Activated CD4-positive, alpha-beta memory T cell treated with anti-CD3 and anti-CD28 coated beads for 36 hours (primary cell): ENCODE measurements at places on chromosomes 7 and 10. TPM values are rescaled to one million over a fixed set of nuclear protein-coding genes. Genes with fewer than 3 reads are reported as not detected.

DNA sequence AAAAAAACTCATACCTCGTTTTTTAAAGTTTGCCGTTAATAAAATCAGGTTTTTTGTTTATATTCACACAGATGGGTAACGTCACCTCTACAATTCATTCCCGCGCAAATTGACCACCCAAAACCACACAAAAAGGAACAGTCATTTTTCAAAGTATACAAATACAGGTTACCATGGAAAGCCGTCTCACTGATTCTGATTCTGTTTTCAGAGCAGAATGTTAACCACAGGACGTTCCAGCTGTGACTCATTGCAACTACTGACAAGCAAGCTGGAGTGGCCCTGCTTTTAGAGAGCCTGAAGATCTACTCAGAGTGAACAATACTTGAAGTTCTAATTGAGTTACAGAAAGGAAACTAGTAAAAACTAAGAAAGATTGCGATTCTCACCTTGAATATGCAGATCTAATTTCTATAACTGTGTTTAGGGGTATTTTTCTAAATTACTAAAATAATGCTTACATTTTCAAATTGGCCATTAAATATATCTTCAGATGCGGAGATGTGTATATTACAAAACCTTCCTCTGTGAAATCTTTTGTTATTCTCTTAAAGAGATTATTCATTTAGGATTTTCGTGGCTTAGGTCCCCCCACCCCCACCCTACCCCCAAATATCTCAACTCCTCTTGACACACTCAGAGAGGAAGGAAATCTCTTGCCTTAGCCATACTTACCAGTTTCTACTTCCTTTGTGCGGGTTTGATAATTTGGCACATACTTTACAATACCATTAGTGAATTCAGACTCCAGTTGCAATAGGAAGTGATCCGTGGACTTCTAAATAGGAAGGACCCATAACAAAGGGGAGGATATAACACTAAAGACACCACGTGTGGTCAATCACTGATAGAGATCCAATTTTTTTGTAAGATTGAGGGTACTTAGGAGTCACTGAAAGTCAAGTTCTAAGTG, 106.0 kb downstream of the CUBN start:
- peaks cover 55% of the 10 kb centered on the region for H3K4me1 ChIP-seq
- peak overlapping the region; percentile 50 for H3K4me3 ChIP-seq
- H3K27ac ChIP-seq: peak overlapping the region; percentile 92

- H3K4me1 ChIP-seq: peaks cover 5% of the 10 kb centered on the region
- no peaks in the 10 kb centered on the region for H3K36me3 ChIP-seq
- no peaks in the 10 kb centered on the region for H3K27me3 ChIP-seq
- H3K27ac ChIP-seq: no peak overlapping the region
Measured at GRCh38 chr10:15176269-15176668, 7.8 kb upstream of the NMT2 start.

DNA sequence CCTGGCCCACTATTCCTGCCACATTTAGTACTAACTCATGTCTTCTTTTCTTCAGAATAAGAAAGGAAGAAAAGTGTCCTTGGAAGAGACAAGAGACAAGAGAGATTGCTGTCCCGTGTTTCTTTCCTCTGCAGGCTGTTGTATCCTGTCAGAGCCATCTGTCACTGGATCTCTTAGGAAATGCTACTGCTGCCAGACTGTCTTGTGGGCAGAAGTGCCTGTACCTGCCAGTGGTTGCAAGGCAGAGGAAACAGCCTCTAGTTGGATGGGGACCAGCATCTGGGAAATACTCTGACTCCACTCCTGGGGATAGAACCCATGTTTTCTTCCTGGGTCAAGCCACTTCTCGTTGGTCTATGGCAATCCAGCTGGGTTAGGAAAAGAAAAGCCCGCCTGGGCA, 16.7 kb upstream of the MAP3K8 start:
- no peaks in the 10 kb centered on the region for H3K36me3 ChIP-seq
- no peak overlapping the region for H3K4me3 ChIP-seq
- peaks cover 32% of the 10 kb centered on the region for H3K4me1 ChIP-seq

- H3K36me3 ChIP-seq: no peaks in the 10 kb centered on the region
- peaks cover 2% of the 10 kb centered on the region for H3K27me3 ChIP-seq
- H3K4me1 ChIP-seq: no peaks in the 10 kb centered on the region
- no peak for DNase-seq
- H3K27ac ChIP-seq: no peak overlapping the region
Measured at GRCh38 chr7:12373580-12374263, 29.9 kb downstream of the VWDE start.

- no peaks in the 10 kb centered on the region for H3K27me3 ChIP-seq
- no peaks in the 10 kb centered on the region for H3K36me3 ChIP-seq
- peak overlapping the region; percentile 64 for H3K4me3 ChIP-seq
Measured at GRCh38 chr7:50268223-50268622, 36.3 kb upstream of the IKZF1 start.

DNA sequence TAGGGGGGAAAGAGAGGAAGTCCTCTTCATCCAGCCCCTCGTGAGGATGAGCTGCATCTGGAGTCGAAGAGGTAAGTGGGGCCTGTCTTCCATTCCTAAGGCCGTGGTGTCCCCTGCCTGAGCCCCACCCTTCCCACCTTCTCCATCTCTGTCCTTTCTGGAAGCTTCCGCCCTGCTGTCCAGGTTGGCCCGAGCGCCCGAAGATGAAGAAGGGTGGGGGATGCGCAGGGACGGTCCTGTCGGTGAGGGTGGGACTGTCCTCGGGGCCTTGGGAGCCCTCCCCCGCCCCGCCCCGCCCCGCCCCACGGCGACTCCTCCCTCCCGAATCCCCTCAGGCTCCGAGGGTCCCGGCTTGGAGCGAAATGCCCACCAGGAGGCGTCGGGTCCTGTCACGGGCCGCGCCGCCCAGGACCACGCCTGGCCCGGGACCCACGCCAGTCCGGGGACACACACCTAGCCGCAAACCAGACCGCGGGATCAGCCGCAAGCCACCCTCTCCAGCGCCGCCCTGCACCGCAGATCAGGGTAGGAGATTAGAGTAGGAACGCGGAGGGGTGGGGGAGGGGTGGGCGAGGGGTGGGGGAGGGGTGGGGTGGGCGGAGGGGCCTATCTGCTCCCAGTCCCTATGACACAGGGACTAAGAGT, 15.3 kb downstream of the GPRIN2 start:
- H3K4me1 ChIP-seq: no peaks in the 10 kb centered on the region
- H3K36me3 ChIP-seq: no peaks in the 10 kb centered on the region
- peak; percentile 13 for DNase-seq

- H3K4me1 ChIP-seq: no peaks in the 10 kb centered on the region
- no peak overlapping the region for H3K4me3 ChIP-seq
- H3K27ac ChIP-seq: no peak overlapping the region
- H3K36me3 ChIP-seq: no peaks in the 10 kb centered on the region
Measured at GRCh38 chr7:93751421-93751820, 139.1 kb downstream of the TFPI2 start.

- H3K36me3 ChIP-seq: no peaks in the 10 kb centered on the region
- no peak overlapping the region for H3K4me3 ChIP-seq
Measured at GRCh38 chr7:116468534-116468933, 31.0 kb upstream of the CAV2 start.

- DNase-seq: no peak
- H3K27me3 ChIP-seq: peaks cover 16% of the 10 kb centered on the region
- no peaks in the 10 kb centered on the region for H3K4me1 ChIP-seq
Measured at GRCh38 chr7:106588422-106589197, 72.3 kb downstream of the CCDC71L start.

GRCh38 chr10:28431139-28431538, 101.8 kb upstream of the WAC start:
- no peak overlapping the region for H3K4me3 ChIP-seq
- H3K27me3 ChIP-seq: no peaks in the 10 kb centered on the region
- H3K4me1 ChIP-seq: peaks cover 5% of the 10 kb centered on the region
- DNase-seq: no peak

GRCh38 chr10:121183236-121183635, 332.1 kb downstream of the WDR11 start:
- H3K27ac ChIP-seq: no peak overlapping the region
- H3K36me3 ChIP-seq: no peaks in the 10 kb centered on the region
- no peak overlapping the region for H3K4me3 ChIP-seq
- no peak for DNase-seq

- H3K27ac ChIP-seq: no peak overlapping the region
- no peaks in the 10 kb centered on the region for H3K36me3 ChIP-seq
- DNase-seq: peak; percentile 13
- no peaks in the 10 kb centered on the region for H3K27me3 ChIP-seq
Measured at GRCh38 chr10:24552346-24553016, 171.2 kb downstream of the ARHGAP21 start.

DNA sequence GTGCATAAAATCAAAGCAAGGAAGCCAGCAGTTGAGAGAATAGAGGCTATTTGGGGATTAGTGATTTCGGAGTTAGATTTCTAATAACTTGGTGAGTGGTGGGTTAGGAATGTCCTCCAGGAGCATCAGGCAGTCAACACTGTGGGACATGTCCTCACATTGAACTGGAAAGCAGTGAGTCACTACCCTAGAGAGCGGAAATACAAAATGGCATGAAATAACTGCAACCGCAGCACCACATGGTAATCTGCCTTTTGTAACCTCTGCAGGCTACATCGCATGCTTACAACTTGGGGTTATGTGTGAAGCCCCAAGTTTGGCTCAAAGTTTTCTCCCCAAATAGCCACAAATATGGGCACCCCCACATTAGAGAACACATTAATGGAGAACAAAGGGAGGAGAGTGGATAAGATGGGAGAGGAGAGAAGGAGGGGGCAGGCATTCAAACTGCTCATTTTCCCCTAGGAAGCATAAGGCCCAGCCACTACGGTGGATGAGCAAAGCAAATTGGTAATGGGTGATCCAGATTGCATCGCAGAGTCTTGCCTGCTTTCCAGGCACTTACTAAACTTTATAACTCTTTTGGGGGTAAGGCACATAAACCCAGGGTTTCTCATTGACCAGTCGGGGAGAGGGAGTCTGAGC, 22.0 kb upstream of the SLF2 start:
- no peak overlapping the region for H3K4me3 ChIP-seq
- H3K4me1 ChIP-seq: peaks cover 2% of the 10 kb centered on the region
- H3K27ac ChIP-seq: no peak overlapping the region
- no peaks in the 10 kb centered on the region for H3K36me3 ChIP-seq
- peaks cover 15% of the 10 kb centered on the region for H3K27me3 ChIP-seq

- H3K4me3 ChIP-seq: no peak overlapping the region
- no peak for DNase-seq
- H3K36me3 ChIP-seq: no peaks in the 10 kb centered on the region
- peaks cover 7% of the 10 kb centered on the region for H3K4me1 ChIP-seq
Measured at GRCh38 chr7:70434821-70435220, 697.1 kb upstream of the GALNT17 start.

- DNase-seq: no peak
- peaks cover 1% of the 10 kb centered on the region for H3K27me3 ChIP-seq
- no peaks in the 10 kb centered on the region for H3K36me3 ChIP-seq
- H3K4me1 ChIP-seq: no peaks in the 10 kb centered on the region
- no peak overlapping the region for H3K27ac ChIP-seq
Measured at GRCh38 chr10:94218493-94219183, 144.1 kb downstream of the NOC3L start.

- H3K36me3 ChIP-seq: peaks cover 33% of the 10 kb centered on the region
- DNase-seq: no peak
- H3K4me3 ChIP-seq: no peak overlapping the region
- H3K4me1 ChIP-seq: peaks cover 3% of the 10 kb centered on the region
Measured at GRCh38 chr7:739983-740942, 13.2 kb upstream of the PRKAR1B start.

DNA sequence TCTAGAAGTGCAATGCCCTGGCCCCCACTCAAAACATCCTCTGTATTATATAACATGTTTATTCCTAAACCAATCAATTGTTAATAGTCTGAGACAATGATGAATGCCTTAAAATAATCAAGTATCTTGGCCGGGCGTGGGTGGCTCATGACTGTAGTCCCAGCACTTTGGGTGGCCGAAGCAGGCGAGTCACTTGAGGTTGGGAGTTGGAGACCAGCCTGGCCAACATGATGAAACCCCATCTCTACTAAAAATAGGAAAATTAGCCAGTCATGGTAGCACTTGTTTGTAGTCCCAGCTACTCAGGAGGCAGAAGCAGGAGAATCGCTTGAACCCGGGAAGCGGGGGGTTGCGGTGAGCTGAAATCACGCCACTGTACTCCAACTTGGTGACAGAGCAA, 29.4 kb upstream of the CACNA2D1 start:
- H3K27ac ChIP-seq: no peak overlapping the region
- H3K36me3 ChIP-seq: no peaks in the 10 kb centered on the region
- H3K4me1 ChIP-seq: no peaks in the 10 kb centered on the region
- H3K4me3 ChIP-seq: no peak overlapping the region
- H3K27me3 ChIP-seq: no peaks in the 10 kb centered on the region
- no peak for DNase-seq

DNA sequence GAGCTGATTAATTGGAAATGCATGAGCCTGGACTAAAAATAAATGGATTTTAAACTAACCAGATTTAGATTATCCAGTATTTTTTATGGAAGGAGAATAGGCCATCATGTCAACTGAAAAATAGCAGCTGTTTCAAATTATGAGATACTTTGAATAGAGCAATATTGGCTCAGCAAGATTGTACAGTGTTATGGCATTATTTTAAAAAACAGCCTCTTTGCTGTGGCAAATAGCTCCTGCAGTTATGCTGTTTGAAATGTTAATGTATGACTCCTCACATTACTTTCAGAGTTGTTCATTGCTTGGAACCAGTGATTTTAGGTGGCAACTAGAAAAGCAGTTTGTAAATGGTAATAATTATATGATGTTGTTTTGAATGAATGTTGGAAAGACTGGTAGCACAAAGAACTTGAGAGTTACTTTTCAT, 244.5 kb downstream of the KIAA1217 start:
- peaks cover 31% of the 10 kb centered on the region for H3K27me3 ChIP-seq
- DNase-seq: no peak
- H3K4me1 ChIP-seq: peaks cover 28% of the 10 kb centered on the region
- H3K27ac ChIP-seq: no peak overlapping the region
- no peak overlapping the region for H3K4me3 ChIP-seq
- no peaks in the 10 kb centered on the region for H3K36me3 ChIP-seq

GRCh38 chr7:41570766-41571165, 132.1 kb downstream of the INHBA start:
- DNase-seq: no peak
- no peak overlapping the region for H3K4me3 ChIP-seq
- H3K36me3 ChIP-seq: no peaks in the 10 kb centered on the region
- H3K27me3 ChIP-seq: no peaks in the 10 kb centered on the region
- no peak overlapping the region for H3K27ac ChIP-seq
- no peaks in the 10 kb centered on the region for H3K4me1 ChIP-seq

- H3K4me1 ChIP-seq: peaks cover 30% of the 10 kb centered on the region
- DNase-seq: peak; percentile 88
- peaks cover 20% of the 10 kb centered on the region for H3K36me3 ChIP-seq
- no peaks in the 10 kb centered on the region for H3K27me3 ChIP-seq
Measured at GRCh38 chr10:16779384-16779915, 37.8 kb downstream of the RSU1 start.

- DNase-seq: no peak
- peaks cover 5% of the 10 kb centered on the region for H3K4me1 ChIP-seq
- peaks cover 39% of the 10 kb centered on the region for H3K27me3 ChIP-seq
- peak overlapping the region; percentile 28 for H3K4me3 ChIP-seq
Measured at GRCh38 chr7:113085781-113086390, 741 bp downstream of the GPR85 start.

- H3K27ac ChIP-seq: no peak overlapping the region
- no peaks in the 10 kb centered on the region for H3K4me1 ChIP-seq
- DNase-seq: no peak
- H3K27me3 ChIP-seq: no peaks in the 10 kb centered on the region
- H3K4me3 ChIP-seq: no peak overlapping the region
- H3K36me3 ChIP-seq: no peaks in the 10 kb centered on the region
Measured at GRCh38 chr7:31729195-31729804, 42.3 kb downstream of the PPP1R17 start.

Gene TBXAS1
- total RNA-seq: 5.3 TPM

Gene ALOX5
- 1.3 TPM for total RNA-seq

Gene CXCL12
- total RNA-seq: not detected

Gene ADO
- total RNA-seq: 27.1 TPM

Gene MARCHF5
- 29.1 TPM for total RNA-seq

Gene TSPAN33
- total RNA-seq: 3.3 TPM

Gene TNS3
- total RNA-seq: 0.15 TPM

Gene NCF1
- 0.73 TPM for total RNA-seq
